Ecto neural progenitor cell (in vitro differentiated cells): ENCODE measurements at places on chromosomes 16 and 17.

DNA sequence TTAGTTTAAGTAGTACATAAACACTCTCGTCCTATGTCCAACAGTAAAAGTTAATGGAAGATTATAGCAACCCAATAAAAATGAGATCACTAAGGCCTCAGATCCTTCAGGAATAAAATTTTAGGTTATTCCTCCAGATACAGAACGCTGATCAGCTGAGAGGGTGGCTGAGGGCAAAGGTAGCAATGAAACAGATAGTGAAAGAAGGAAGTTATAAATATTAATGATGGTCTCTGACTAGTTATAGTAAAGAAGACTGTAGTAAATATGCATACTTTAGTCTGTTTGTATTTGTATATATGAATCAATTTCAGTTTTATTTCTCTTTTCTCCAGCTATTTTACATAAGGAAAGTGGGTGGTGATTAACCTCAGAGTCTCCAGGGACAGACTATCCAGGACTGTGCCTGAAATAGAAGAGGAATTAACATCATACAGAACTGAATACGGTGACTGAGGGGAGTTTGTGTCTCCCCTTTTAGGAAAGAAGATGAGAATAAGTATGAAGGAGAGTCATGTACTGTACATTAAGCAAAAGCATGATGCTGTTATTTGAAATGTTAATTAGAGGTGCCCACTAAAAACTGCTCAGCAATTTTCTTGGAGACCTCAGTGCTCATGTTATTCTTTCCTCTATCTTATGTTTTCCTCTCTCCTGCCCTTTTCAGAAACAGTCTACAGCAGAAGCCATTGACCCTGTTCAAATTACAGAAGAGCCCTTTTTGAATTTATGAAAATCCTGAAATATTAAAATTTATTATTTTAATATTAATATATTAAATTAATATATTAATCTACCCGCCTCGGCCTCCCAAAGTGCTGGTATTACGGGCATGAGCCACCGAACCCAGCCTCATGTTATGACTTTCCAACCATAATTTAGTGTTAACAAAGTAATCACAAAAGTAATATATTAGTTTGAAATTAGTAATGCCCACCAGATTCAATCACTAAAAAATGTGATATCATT lies 36.5 kb upstream of the DHRS7B start:
- DNase-seq, result no peak

GRCh38 chr17:7225711-7226331 lies 6.1 kb downstream of the ACADVL start:
- no peak for DNase-seq

DNA sequence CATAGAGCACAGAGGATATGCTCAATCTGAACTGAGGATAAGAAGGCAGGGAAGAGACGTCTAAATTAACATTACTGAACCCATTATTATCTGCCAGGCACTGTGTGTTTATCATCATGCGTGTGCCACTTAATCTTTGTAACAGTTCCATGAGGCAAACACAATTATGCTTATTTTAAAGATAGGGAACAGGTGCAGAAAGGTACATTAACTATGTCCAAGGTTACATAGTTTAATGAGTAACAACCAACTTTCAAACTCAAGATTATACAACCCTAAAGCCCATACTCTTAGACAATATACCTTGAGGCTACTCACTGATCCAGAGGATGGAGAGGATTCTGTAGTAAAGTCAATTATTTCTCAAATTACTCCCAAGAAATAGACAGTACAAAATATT lies 43.2 kb downstream of the STH start:
- no peak for DNase-seq

- DNase-seq, result no peak
Observed at GRCh38 chr16:87443964-87444363, 48.9 kb downstream of the ZCCHC14 start.

- DNase-seq, result no peak
Observed at GRCh38 chr17:79355165-79355564, 255.7 kb downstream of the RBFOX3 start.

GRCh38 chr16:19959736-19960135 lies 75.1 kb upstream of the GPRC5B start:
- peak; percentile 26 for DNase-seq

GRCh38 chr17:880443-881269 lies 98.5 kb downstream of the MRM3 start:
- DNase-seq, result no peak

- DNase-seq, result no peak
Observed at GRCh38 chr17:345261-345660, 7.3 kb downstream of the RPH3AL start.

- DNase-seq, result no peak
Observed at GRCh38 chr16:86706726-86707125, 128.4 kb downstream of the FOXL1 start.
